Glomerular endothelial cell (primary cell): ENCODE measurements at places on chromosomes 3 and 15. TPM values are rescaled to one million over a fixed set of nuclear protein-coding genes. Genes with fewer than 3 reads are reported as not detected.
A peak's percentile ranks its signal among the peaks of the same experiment; 100 is the strongest.

GRCh38 chr3:126340081-126340511, 17.1 kb downstream of the KLF15 start:
- DNase-seq, result no peak

Gene GNAT1
- not detected in 2 replicates for total RNA-seq

DNA sequence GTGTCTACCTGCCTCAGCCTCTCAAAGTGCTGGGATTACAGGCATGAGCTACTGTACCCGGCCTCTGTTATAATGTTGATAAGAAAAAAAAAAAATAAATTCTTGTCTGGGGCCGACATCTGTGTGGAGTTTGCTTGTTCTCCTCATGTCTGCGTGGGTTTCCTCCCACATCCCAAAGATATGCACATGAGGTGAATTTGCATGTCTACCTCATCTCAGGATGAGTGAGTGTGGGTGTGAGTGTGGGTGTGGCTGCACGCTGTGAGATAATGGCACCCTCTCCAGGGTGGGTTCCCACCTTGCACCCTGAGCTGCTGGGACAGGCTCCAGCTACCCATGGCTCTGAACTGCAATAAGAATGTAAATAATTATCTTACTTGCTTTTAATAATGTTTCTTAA, 25.9 kb upstream of the UACA start:
- no peak for DNase-seq

Gene CHRFAM7A
- 0.44 and 1.1 TPM in 2 replicates for total RNA-seq

- no peak for DNase-seq
Measured at GRCh38 chr3:141625506-141625905, 112.6 kb upstream of the RNF7 start.

Gene MINAR1
- 0.29 and 1.5 TPM in 2 replicates for total RNA-seq

DNA sequence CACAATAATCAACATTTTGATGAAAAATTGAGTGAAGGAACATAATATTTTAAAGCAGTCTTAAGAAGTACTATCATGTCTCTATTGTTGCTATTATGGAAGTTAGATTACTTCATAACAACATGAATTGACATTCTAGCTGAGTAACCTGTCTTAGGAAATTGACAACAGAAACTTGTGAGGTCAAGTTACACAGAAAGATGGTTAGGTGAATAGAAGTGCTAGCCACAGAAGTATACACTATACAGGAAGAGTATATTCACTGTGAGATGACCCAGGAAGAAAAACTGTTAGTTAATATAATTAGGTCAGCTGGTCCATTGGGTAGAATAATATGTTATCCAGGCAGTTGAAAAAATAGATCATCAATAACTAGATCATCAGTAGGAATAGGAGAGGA, 31.2 kb downstream of the MLF1 start:
- DNase-seq, result no peak

DNA sequence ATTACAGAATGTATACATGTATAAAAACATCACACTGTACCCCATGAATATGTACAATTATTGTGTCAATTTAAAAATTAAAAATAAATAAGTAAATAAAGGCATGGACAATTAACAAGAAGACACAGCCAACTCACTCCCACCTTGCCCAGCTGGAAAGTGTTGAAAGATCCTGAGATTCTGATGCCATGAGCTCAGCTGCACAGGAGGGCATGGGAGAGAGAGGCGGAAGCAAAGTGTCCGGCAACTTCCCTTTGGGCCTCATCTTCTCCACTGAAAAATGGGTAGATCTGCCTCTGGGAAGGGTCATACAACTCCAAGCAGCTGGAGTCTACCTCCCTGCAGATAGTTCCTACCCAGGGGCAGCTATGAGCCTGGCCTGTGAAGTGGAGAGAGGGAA, 277.3 kb downstream of the UACA start:
- DNase-seq, result no peak

DNA sequence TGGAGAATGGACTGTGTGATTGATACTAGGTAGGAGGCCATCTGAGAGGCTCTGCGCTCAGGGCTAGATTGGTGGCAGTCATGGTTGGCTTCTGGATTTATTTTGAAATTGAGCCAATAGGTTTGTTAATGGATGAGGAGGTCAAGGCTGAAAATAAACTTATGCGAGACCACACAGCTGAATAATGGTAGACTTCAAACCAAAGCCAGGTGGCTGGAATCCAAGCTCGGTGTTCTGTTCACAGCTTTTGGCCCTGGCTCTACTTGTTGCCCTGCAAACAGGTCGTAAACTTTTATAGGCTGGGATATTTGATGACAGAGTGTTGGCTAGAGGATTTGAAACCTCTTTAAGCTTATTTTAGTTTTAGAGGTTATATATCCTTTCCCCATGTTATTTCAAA, 160.4 kb downstream of the CHL1 start:
- DNase-seq, result no peak

- DNase-seq, result no peak
Measured at GRCh38 chr3:141115789-141116541, 64.8 kb downstream of the SPSB4 start.

GRCh38 chr15:48936666-48937065, 27.1 kb downstream of the SHC4 start:
- DNase-seq, result no peak

DNA sequence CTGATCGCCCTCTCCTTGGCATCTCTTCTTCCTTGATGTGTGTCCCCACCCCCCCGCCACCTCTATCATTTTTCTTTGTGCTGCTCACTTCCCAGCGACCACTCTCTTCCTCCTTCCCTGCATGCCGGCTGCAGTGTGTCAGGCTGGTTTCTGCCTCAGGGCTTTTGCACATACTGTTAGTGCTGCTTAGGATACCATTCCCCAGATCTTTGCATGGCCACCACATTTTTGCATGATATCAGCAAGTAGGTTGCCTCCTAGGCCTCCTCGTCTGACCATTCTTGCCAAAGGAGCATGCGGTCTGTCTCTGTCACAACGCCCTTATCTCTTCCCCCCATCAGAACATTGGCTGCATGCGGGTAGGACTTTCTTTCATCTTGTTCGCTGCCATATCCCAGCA, 12.5 kb downstream of the FBLN2 start:
- no peak for DNase-seq

DNA sequence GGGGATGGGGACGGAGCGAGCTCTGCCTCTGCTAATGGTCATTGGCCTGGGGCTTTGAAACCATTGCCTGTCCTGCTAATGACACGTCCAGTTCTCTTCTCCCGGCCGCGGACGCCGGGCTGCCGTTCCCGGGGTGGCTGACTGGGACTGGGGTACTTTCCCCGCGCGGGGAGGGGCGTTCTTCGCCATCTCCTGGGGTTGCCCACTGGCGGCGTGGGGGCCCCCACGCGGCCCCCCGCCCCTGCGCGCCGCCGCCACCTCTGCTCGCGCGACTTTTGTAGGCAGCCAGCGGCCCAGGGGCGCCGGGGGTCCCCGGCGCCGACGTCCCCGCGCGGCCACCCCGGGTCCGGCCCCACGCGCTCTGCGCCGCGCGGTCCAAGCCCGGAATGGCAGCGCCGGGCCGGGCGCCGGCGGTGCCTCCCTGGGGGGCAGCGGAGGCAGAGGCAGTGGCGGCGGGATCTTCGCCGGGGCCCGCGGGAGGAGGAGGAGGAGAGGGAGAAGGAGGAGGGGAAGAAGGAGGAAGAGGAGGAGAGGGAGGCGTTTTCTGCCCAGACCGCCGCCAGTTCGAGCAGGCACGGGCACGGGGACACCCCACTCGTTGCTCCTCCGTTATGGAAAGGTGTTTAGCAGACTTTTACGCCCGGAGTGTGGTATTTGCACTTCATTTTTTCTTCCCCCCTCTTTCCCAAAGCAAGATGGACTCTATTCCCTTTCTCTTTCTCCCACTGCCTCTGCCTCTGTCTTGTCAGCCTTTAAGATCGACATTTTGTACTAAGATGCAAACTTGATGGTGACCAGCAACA, 2.3 kb downstream of the BBX start:
- DNase-seq, result no peak

- DNase-seq, result no peak
Measured at GRCh38 chr3:100260081-100260684, 609 bp upstream of the TBC1D23 start.

GRCh38 chr15:70488002-70488605, 275.3 kb downstream of the UACA start:
- no peak for DNase-seq

- no peak for DNase-seq
Measured at GRCh38 chr3:17638356-17638755, 104.1 kb downstream of the TBC1D5 start.

DNA sequence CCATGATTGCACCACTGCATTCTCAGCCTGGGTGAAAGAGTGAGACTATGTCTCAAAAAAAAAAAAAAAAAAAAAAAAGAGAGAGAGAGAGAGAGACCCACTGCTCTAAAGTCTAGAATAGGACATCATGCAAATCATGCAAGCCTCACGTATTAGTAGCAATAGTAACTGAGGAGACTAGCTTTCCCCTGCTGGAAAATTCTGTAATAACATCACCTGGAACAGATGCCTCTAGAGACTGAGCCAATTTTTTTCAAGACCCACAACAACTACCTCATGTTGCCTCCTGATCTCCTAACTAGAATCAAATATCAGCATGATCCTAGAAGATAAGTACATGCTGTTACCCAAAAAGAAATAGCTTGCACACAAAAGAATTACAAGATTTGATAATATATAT, 461.9 kb downstream of the AGBL1 start:
- no peak for DNase-seq

GRCh38 chr3:42130329-42131070, 39.3 kb downstream of the TRAK1 start:
- no peak for DNase-seq

Gene GREM1
- total RNA-seq, result 18.3 and 58.2 TPM in 2 replicates

DNA sequence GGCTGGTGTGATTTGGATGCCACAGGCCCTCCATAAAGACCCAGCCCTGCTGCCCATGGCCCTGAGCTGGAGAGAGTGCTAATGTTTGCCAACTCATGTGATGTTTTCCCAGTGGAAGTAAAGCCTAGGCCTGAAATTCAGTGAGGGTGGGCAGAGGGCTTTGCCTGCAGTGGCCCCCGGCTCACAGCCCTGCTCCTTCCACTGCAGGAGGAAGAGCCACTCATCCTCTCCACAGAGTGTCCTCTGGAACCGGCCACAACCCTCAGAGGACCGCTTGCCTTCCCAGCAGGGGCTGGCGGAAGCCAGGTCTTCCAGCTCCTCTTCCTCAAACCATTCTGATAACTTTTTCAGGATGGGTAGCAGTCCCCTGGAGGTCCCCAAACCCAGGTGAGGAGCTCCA, 13.9 kb upstream of the CPNE9 start:
- no peak for DNase-seq

DNA sequence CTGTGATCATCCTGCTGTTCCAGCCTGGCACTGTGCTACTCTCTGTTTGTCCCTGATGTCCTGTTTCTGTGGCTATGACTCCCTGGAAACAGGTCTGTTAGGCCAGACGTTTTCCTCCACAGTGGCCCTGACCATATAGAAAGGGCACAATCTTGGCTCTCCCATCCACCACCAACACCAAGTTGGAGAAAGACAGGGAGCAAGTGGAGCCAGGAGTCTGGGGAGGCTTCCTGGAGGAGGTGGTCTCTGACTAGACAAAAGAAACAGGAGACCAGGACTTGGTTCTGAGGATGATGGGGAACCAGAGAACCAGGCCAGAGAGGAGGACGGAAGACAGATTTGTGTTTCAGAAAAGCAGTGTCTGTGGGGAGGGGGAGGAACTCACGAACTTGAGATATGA, 49.2 kb upstream of the SMAD6 start:
- no peak for DNase-seq

Gene CFAP44
- 3.2 and 5.2 TPM in 2 replicates for total RNA-seq

DNA sequence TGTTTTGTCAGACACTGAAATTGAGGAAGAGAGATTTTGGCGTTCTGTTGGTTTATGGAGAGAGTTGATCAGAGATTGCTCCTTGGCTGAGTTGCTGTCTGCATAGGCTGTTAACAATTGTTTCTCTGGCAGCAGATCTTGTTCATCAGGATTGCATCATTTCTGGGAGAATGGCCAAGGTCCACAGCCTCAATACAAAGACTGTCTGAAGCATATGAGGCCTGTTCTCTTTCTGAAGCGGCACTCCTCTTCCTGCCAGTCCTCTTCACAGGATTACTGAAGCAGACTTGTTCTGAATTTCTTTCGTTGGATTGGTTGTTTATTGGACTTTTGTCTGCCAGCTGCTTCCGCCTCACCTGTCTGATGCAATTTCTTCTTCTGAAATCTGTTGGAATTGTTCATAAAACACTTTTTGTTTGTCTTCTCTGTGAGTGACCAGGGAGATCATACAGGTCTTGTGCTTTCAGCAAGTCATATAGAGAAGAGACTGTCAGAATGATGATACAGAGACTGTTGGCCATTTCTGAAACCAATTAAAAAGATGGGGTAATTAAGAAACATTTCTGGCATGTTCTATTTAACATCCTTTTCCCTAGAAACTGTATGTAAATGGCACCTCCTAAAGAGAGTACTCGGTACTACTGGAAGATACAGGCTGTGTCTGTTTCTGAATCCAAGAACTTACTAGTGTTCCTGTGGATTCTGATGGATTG, 25.5 kb downstream of the SETD5 start:
- DNase-seq, result peak; percentile 93

Gene MKRN3
- total RNA-seq, result 0.41 and 0.58 TPM in 2 replicates

Gene ATP11B
- total RNA-seq, result 42.3 and 42.6 TPM in 2 replicates

- DNase-seq, result peak; percentile 62
Measured at GRCh38 chr15:62306851-62307504, 141.9 kb upstream of the C2CD4B start.

Gene PCOLCE2
- 0.58 and 1.1 TPM in 2 replicates for total RNA-seq

DNA sequence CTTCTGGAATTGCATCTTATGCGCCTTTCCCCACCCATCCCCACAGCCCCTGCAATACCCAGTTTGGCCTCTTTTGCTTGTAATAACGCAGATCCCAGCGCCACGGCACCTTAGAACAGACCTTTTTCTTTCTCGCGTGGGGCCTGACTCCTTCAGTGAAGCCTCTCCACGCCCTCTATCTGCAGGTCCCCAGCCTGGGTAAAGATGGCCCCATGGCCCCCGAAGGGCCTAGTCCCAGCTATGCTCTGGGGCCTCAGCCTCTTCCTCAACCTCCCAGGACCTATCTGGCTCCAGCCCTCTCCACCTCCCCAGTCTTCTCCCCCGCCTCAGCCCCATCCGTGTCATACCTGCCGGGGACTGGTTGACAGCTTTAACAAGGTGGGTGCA, 594 bp downstream of the CRELD1 start:
- no peak for DNase-seq

Gene MCF2L2
- 3.1 and 3.6 TPM in 2 replicates for total RNA-seq

DNA sequence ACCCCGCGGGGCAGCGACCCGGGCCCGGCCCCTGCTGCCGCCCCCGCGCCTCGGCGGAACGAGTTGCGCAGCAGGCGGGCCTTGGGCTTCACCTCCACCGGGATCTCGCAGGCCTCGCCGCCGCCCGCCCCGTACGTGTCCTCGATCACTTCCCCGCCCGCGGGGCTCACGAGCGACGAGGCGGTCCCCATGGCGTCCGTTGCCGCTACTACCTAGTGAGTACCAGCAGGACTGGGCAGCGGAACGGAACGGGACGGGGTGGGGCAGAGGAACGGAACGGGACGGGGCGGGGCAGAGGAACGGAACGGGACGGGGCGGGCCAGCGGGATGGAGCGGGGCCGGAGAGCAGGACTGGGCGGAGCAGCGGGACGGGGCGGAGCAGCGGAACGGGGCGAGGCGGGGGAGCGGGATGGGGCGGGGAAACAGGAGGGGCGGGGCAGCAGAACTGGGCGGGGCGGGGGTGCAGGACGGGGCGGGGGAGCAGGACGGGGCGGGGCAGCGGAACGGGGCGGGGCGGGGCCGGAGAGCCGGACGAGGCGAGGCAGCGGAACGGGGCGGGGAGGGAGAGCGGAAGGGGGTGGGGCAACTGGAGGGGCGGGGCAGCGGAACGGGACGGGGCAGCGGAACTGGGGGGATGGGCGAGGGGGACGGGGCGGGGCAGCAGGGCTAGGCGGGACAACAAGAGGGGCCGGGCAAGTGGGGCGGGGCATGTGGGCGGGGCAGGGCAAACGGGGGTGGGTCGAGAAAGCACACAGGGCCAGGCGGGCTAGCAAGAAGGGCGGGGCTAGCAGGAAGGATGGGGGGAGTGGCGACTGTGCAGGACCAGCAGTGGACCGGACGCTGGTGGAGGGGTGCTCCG, at the start of gene NPHP3:
TSS of gene NPHP3 (minus strand) at position 245 of the 859 bp plus-strand sequence. CDS start at position 191, 54 bp downstream.
- DNase-seq, result no peak
